ENCODE measurements at places on chromosomes 6 and 20.

DNA sequence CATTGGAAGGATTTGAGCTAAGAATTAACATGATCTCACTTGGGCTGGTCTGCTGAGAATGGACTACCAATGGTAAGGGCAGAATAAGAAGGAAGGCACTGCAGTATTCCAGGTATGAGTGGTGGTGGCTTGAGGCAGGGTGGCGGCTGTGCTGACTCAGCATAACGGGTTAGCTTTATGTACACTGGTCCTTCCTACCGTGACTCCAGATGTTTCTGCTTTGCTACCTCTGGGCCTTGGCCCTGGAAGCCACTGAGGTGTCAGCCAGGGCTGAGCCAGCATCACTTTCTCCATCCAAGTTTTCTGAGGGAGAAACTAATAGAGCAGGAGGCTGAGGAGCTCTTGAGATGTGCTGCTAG lies 12.9 kb upstream of the BTN3A3 start:
- no peak for DNase-seq

DNA sequence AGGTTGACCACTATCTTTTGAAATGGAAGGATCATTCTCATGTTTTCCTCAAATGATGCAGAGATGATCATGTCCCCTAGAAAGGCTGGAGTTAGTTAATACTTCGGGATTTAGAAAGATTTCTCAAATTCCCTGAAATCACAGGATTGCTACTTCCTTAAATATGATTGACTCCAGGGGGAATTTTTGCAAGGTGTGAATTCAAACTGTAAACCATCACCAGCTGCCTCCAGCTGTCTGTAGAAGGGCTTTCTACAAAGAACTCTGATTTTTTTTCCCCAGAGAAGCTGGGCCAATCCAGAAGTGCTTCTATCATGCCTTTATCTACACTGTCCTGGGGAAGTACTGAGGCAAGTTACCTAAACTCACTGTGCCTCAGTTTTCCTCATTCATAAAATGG lies 114.5 kb downstream of the EDN1 start:
- DNase-seq, result no peak

GRCh38 chr20:3275064-3275935 lies 36.3 kb upstream of the SLC4A11 start:
- DNase-seq, result no peak

- peak; percentile 6 for DNase-seq
Observed at GRCh38 chr20:208942-209566, 18.0 kb upstream of the DEFB129 start.

DNA sequence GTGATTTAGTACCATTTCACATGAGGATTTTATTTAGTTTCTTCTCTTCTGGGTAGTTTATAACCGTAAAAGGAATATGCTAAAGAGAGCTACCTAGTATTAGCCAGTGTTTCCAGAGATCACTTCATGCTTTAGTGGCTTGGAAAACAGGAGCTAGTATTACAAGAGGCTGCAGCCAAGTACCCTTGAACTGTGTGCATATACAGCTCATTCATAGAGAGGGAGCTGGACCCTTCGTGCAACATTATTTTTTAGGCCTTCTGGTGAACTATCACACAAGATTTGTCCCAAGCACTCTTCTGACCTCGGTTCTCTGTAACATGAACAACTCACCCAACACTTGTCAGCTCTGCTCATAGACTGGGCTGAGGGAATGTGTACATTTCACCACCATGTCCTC lies 74.9 kb upstream of the RIN2 start:
- DNase-seq, result no peak

DNA sequence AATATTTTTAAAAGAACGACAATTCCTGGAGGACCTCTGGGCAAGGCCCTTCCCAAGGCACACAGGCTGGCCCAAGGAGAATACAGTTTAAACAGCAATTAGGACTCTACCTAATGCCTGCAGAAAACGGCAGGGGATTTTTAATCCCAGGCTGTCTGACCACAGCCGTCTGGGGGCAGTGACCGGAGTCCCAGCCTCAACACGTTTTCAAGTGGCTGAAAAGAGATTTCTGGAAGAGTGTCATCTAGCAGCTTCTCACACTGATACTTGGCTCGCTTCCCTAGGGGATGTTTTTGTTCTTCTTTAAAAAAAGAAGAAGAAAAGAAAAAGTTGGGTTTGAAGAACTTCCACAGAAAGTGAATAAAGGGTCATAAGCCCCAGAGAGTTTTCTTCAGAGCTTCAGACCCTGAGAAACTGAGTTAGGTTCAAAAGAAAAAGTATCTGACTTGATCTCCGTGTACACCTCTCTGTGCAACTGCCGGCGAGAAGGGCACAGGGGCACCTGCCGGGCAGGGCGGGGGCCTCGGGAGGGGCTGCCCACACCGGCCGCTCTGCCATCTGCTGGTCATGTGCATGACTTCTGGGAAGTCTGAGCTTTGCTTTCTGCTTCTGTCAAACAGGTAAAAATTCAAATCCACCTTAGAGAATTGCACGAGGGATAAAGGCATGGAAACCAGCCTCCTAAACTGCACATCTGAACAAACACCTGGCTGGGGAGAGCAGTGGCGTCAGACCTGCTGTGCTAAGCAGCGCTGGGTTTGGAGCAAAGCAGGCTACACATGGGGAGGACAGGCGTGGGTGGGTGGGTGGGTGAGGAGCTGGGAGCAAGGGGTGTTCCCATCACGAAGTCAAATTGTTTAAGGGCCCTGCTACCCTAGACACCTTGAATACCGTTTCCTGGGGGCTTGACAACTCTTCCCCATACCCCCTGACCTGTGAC lies 33.0 kb downstream of the RRBP1 start:
- DNase-seq, result peak; percentile 35

DNA sequence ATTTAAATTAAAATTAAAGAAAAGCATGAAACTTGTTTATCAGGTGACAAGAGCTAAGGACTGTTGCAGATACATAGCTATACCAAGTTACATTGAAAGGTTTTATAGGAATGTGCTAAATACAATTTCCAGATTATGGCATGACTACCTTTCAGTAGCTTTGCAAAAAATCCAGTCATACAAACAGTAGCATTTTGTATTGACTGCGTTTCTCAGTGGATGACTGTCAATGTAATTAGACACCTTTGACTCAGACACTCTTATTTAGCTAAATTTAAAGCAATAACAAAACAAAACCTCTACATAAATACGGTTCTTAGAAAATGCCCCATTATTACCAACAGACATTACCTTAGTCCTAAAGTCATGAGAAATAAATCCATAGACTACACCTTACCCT lies 275.8 kb upstream of the RUNX2 start:
- DNase-seq, result no peak

GRCh38 chr6:111175109-111175508 lies 87.8 kb downstream of the SLC16A10 start:
- DNase-seq, result no peak

- DNase-seq, result no peak
Observed at GRCh38 chr6:16849280-16849987, 88.2 kb upstream of the ATXN1 start.

DNA sequence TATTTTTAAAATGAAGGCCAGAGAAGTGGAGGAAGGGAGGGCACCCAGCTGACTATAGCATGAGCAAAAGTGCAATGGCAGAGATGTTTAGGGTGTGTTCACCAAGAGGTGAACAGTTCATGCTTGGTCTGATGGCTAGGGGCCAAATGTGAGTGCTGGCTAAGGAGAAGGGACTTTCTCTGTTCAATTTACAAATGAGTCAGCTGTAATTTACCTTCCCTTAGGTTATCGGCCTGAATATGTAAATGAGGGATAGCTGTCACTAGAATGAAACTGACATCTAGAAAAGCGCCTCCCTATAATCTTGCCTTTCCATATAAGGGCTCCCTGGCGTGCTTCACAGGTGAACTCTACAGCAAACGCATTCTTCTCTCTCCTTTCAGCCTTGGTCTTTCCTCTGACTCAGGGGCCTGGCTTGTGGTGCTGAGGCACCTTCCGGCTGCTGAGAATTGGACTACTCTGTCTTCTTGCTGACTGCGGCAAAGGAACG lies 114.7 kb upstream of the BACH2 start:
- peak; percentile 75 for DNase-seq

DNA sequence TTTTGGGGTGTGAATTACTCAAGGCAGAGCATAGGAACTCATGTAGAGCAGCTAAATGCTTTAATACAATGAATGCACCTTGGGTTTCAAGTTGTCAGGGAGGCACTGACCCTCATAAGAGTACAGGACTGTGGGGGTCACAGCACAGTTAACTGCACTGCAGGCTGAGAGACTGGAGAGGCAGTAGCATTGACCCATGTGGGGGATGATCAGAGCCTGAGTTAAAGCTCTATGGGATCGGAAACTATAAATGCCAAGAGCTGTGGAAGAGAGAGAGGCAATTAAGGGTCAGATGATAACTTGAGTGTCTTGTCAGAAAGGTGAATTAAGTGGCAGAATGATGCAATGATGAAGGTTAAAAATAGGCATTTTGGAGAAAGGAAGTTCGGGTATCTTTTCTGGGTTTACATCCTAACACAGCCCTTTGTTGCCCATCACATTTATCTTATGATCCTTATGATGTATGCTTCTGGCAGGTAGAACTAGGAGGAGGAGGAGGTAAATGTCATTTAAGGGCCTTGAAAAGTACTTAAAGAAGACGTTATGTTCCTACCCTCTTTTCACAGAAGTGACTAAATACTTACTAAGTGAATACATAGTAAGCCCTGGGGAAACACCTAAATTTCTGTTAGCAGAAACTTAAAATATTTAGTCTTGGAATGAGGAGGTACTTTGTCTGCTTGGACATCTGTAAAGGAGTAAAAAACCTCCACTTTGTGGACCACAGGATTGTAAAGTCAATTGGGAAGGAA lies 24.2 kb downstream of the LRRC1 start:
- DNase-seq, result no peak

- DNase-seq, result peak; percentile 91
Observed at GRCh38 chr6:45830441-45831139, 185.1 kb downstream of the CLIC5 start.

GRCh38 chr6:112026933-112027332 lies 27.0 kb upstream of the CCN6 start:
- DNase-seq, result no peak

DNA sequence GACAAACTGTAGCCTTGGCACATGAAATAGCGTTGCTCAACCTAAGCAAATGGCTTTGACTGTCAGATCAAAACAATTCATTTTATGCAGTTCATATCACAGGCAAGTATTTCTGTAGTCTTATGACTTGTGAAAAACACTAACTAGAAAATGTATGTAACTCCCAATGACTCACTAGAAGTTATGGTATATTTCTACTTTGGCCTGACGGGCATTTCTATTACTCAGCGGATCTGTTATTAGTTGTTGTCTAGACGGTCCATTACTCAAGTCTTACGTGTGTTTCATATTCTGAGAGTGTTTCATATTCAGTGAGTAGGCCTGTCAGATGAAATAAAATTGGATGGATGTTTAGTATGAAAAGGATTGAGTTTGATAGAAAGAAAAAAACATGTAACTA lies 880.9 kb downstream of the PRIM2 start:
- DNase-seq, result no peak

DNA sequence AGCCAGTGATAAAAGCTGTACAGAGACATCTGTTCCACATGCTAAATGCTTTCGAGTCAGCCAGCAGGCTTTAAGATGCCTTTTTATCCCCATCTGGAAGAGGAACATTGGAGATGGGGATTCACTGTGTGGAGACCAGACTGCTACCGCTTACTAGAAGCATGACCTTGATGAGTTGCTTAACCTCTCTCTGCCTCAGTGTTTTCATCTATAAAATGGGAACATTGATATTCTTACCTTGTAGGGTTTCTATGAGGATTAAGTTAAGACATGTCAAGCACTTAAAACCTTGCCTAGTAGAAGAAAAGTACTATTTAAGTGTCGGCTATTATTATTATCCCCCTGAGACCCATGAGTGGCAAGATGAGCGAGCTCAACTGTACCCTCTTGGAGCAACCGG lies 165.3 kb upstream of the SNX9 start:
- no peak for DNase-seq

DNA sequence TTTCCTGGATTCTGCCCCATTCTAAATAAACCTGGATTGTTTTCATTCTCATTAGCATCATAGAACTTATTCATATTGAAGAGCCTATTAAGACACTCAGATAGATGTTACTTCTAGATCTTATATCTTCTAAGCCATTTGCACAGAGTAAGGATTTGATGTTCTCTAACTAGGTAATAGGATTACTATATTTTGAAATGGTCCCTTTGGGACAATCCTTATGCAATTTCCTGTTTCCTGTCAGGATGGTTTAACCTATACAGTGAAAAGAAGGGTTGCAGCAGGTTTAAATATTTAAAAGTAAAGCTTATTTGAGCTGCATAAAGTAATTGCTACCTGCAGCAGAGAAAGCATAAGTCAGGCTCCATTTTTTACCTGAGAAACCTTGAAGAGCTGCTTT lies 860.1 kb downstream of the TFAP2A start:
- no peak for DNase-seq

GRCh38 chr6:5936631-5937030 lies 70.1 kb downstream of the NRN1 start:
- no peak for DNase-seq

GRCh38 chr20:47243532-47244305 lies 112.8 kb downstream of the ZMYND8 start:
- DNase-seq, result no peak

DNA sequence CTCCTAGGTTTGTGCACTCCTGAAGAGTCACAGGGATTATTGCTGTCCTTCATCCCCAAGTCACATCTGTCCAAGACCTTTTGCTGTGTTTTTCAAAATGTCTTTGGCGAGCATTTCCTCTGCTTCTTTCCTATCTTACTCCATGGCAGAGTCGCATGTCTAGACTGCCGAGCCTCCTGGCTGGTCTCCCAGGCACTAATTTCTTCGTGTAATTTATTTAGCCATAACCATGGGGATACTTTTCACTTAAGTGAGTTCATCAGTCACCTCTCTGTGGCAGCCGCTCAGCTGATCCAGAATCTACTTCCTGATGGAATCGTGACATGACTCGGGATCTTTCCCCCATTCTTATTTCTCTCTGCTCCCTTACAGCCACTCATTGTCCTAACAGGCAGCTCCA lies 25.8 kb downstream of the ADGRF5 start:
- DNase-seq, result no peak

DNA sequence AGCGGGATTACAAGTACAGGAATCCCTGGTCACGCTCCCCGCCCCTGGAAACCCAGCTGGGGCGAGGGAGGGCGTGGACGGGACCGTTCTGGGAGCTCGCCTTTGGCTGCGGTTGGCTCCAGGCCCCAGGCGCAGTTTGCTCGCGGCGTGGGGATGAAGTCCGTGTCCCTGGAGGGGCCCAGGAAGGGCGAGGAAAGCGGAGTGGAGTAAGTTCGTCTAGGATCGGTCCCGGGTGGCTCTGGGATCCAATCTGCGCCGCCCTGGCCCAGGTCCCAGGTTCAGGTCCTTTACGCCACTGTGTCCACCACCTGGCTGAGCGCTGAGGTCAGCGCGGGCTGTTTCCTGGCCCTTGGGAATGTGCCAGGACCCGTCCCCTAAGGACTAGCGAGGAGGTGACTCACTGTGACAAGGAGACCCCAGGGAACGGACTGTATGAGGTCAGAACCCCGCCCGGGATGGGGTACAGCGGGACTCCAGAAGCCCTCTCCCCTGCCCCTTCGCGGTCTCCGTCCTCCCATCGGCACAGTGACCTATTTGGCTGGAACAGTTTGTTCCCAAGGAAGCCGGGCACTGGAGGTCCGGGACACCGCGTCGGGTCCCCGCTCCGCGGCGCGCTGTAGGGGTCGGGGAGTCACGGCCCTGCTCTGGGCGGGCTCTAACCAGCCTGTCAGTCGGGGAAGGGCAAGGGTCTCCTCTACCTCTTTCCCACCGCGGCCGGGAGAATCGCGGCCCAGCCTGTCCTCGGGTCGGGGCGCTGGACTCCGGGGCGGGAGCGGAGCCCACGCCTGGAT lies 724 bp downstream of the CDKN1A start:
- DNase-seq, result peak; percentile 31
